A673 (cell line): ENCODE measurements at places on chromosomes 5 and 9. TPM values are rescaled to one million over a fixed set of nuclear protein-coding genes. Genes with fewer than 3 reads are reported as not detected.
A peak's percentile ranks its signal among the peaks of the same experiment; 100 is the strongest.

Gene WHRN
- total RNA-seq = 9.1 and 11.5 TPM in 2 replicates

Gene FCN2
- total RNA-seq = not detected in 2 replicates

Gene PRDM9
- not detected in 2 replicates for total RNA-seq

Gene NR6A1
- 5.3 and 6.8 TPM in 2 replicates for total RNA-seq

Gene SLC4A9
- total RNA-seq = 0.26 TPM in 1 of 2 replicates, not detected in the other

Gene PCDHA1
- 0.45 and 0.96 TPM in 2 replicates for total RNA-seq

Gene GHR
- not detected in 2 replicates for total RNA-seq

Gene WNT8A
- not detected in 2 replicates for total RNA-seq

DNA sequence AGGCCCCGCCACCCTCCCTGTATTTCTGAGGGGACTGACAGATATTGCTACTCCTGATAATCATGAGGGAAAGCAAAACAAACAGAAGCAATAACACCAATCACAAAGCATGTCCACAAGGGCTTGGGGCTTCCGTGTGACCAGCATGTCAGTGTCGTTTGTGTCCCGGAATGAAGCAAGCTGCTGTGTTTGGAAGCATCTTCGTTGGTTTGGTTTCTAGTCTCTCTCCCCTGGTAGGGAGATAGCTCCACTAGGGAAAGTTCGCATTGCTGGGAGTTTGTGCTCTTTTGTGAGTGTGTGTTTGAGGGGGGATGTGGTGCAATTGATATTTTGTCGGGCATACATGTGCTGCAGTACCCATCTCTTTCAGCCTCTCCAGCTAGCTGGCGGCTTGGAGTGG lies 1.4 kb downstream of the GRIA1 start:
- DNase-seq = no peak

DNA sequence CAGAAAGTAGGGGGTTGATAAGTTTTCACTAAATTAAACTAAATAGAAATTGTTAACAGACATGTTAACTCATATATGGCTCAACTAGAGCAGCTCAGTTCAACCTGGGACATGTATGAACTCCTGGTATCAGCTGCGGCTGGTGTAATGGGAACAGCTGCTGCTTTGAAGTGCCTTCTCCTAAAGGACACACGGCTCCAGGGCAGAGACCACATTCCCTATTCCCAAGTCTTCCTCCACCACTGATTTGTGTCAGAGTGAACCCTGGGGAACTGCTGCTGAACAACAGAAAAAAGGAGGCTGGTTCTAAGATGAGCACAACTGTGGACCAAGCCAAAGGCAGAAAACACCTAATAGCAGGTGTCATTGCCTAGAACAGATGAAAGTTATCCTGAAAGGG lies 71.1 kb downstream of the MAPKAP1 start:
- DNase-seq = no peak

DNA sequence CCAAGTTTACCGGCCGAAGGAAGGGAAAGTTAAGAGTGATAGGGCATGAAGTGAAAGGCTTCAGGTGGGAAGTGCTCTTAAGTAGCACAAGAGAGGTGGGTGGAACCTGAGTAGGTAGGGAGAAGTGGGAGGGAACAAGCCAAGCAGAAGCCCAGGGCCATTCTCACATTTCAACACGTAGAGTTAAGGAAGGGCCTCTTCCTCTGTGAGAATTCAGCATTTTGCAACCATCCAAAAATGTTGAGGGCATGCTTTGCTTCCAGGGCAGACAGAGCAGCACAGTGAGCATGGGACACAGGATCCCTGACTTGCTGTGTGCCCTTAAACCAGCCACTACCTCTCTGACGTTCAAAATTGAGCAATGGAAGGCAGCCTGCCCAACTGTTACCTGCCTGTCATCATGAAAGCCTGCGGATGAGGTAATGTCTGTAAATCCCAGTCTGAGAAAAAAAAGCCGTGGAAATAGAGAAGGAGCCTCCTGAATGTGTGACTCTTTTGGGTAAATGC lies 3.3 kb downstream of the CYFIP2 start:
- no peak for DNase-seq

GRCh38 chr5:31824869-31825517 lies 186.1 kb downstream of the PDZD2 start:
- DNase-seq = no peak

DNA sequence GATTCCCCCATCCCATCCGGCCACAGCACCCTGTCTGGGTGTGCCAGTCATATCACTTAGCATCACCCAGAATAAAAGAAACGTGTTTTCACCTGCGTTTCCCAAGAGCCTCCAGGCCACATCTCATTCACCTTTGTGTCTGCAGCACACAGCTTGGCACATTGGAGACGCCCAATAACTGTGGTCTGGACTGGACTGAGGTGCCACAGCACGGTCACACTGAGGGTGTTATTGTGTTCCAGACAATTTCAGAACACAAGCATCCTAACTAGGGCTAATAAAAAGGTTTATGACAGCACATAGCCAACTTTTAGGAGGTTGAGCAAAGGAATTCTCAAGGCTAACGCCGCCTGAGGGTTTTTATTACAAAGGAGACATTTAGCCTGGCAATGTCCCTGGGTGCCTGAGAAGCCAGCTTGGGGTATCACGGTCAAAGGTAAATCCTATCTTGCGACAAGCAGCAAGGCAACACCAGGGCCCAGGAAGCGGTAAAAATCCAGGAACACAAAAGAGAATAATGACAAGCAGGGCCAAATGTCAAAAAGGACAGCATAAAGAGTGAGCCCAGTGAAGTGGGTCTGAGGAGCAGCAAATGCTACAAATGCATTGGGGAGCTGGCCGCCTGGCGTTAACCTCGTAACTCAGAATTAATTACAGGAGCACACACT lies 3.4 kb downstream of the EPB41L4B start:
- no peak for DNase-seq

- no peak for DNase-seq
Observed at GRCh38 chr5:57476601-57477056, 6.0 kb downstream of the ACTBL2 start.

- no peak for DNase-seq
Observed at GRCh38 chr9:114790521-114790920, 15.3 kb downstream of the TNFSF15 start.

- no peak for DNase-seq
Observed at GRCh38 chr5:151646334-151646733, 40.4 kb downstream of the SPARC start.

- peak; percentile 65 for DNase-seq
Observed at GRCh38 chr5:132283423-132284043, 10.7 kb upstream of the SLC22A4 start.

GRCh38 chr5:157924931-157925729 lies 66.2 kb upstream of the CLINT1 start:
- no peak for DNase-seq

DNA sequence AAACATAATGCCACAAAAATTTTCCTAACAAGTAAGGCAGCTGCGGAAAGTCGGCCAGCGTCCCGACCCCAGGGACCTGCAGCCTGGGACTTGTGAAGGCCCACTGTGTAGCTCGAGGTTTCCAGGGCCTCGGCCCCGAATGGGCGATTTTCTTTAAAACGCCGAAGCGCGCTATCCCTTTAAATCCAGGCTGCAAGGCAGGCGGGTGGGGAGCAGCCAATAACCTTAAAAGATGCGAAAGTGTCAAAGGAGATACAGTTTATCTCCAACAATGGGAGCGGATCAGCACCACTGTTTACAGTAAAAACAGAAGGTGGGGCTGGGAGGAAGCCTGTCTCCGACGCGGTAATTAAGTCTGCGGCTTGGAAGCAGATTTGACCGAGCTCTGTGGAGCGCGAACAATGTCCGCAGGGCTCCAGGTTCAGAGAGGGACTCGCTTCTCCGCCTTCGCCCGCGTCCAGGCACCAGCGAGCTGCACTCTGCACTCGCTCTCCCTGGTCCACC lies 1.7 kb upstream of the ZSWIM6 start:
- DNase-seq = peak; percentile 72

DNA sequence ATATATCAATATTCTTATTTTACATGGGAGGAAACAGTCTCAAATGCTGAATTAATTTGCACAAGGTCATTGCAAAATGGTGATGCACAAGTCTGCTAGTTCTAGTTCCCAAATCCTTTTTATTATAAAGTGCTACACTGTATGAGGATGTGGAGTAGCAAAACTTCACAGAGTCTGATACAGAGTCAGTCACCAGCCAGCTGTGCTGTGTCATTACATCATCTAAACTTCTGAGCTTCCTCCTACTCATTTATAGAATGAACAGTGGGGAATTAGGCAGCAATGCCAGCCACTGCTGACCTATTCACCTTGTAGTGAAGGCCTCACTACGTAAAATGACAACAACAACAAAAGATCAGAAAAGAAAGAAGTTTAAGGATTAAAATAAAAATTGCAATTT lies 357.8 kb downstream of the TMEM167A start:
- DNase-seq = peak; percentile 59

DNA sequence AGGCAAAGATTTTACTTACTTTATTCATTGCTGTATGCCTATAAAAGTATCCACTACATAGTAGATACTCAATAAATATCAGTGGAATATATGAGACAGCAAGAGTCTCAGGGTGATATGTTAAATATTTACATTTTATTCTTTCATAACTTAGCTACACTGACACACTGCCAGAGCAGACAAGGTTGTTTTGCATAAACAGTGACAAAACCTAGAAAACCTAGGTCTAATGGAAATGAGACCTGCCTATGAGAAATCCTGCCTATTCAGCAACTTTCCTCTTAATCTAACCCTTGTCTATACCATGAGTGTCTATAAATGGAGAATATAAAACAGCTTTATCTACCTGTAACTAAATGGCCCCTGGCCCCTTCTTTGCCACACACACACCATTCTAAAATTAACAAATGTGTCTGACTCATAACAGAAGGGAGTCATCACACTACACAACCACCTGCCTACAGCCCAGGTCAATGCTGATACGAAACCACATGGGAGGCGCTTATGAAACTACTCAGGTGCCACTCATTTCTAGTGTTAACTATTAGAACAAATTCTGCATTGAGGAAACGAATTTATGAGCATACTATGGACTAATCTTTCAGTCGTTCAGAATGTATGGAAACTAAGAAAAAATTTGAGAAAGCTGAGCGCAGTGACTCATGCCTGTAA lies 60.3 kb downstream of the UBAP2 start:
- no peak for DNase-seq

DNA sequence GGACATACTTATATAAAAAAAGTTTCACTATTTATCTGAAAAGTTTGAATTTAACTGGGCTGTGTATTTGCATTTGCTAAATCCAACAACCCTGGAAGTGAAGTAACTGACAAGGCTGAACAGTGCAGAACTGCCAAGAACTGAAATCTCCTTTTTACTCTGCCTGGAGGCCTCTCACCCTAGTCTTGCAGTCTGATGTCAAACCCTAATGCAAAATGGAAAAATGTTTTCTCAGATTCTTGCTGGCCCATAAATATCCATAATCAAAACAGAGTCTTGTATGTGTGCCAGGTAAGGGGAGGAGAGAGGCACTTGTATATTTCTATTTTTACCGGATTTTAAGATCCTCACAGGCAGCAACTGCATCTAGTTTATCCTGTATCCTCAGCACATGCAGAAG lies 432.7 kb upstream of the KLF4 start:
- no peak for DNase-seq

DNA sequence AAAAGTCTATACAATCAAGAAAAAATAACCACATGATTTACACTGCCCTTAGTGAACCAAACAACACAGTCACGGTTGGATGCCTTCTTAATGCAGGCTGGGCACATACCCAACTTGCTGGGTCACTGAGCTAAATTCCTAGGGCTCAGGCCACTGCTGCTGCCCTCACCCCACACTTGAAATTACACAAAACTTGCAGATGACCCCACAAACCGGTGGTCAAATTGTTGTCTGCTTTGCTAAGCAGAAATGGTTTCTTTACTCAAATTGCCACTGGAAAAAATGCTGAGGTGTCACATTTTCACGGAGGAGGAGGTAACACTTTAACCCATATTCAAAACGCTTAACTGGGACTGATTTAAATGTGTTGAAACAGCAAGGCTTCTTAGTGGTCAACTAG lies 62.4 kb downstream of the HMHB1 start:
- no peak for DNase-seq

DNA sequence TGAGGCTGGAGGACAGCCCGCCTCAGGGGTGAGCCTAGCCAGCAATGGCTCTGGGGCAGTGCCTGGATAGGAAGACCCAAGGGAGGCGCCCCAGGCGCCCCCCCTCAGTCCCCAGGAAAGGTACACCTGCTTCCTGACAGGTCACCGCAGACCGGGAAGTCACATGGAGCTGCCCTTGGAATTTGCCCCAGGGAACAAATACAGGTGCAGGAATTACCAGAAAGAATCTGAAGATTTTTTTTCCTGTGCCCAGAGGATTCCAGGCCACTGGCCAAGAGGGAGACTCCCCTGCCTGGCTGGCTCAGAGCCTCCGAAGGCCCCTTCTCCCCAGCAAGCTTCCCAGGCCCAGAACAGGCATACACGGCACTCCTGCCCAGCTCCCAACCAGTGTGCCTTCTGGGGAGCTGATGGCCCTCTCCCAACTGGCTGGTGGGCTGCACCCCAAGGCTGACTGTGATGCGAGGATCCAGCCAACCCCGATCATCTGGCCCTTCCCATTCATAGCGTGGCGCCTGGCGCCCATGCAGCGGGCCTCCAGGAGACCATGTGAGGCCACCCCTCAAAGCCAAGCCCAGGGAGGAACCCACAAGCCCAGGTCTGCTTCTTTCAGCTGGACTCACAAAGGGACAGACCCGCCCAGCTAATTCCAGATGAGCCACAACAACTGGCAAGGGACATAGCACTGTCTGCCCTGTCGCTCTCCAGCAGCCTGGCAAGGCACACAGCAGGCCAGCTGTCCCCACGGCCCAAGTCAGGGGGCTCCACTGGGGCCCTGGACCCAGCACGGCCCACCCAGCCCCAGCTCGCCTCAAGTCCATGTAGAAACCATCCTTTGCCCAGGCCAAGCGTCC lies 2.3 kb downstream of the TPRN start:
- no peak for DNase-seq

- peak; percentile 77 for DNase-seq
Observed at GRCh38 chr5:59810041-59810440, 83.5 kb downstream of the PDE4D start.

DNA sequence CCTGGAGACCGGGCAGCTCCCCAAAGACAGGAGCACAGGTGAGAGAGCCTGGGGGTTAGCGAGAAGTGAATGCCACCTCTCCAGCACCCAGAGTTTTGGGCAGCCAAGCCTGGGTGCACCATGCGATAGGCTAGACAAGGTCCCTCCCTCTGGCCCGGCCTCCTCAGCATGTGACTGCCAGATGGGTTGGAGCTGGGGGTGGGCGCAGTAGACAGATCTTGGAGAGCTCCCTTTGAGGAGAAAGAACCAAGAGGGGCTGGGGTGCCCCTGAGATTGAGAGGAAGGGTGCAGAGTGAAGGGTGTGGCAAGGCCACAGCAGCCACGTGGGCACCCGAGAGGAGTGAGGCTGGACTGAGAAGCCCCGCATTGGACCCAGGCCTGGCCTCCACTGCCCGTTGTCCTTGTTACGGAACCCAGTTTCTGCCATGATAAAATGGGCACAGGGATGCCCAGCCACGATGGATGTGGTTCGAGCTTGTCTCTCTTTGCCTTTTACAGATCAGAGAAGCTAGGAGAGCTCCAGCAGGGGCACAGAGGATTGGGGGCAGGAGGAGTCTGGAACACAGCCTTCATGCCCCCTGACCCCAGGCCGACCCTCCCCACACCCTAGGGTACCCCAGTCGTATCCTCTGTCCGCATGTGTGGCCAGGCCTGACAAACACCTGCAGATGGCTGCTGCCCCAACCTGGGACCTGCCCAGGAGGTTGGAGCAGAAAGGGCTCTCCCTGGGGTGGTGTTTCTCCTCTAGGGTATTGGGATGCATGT lies 1.4 kb downstream of the TMEM141 start:
- DNase-seq = no peak

- no peak for DNase-seq
Observed at GRCh38 chr5:2330325-2331130, 420.9 kb downstream of the IRX2 start.
